ENCODE measurements at places on chromosomes 12 and 14. TPM values are rescaled to one million over a fixed set of nuclear protein-coding genes. Genes with fewer than 3 reads are reported as not detected.

Gene ACRBP
- polyA plus RNA-seq = 6.0 TPM

Gene KNTC1
- polyA plus RNA-seq = 80.0 TPM

Gene C12orf56
- 2.2 TPM for polyA plus RNA-seq

Gene SINHCAF
- 311 TPM for polyA plus RNA-seq

Gene KRT83
- polyA plus RNA-seq = not detected

DNA sequence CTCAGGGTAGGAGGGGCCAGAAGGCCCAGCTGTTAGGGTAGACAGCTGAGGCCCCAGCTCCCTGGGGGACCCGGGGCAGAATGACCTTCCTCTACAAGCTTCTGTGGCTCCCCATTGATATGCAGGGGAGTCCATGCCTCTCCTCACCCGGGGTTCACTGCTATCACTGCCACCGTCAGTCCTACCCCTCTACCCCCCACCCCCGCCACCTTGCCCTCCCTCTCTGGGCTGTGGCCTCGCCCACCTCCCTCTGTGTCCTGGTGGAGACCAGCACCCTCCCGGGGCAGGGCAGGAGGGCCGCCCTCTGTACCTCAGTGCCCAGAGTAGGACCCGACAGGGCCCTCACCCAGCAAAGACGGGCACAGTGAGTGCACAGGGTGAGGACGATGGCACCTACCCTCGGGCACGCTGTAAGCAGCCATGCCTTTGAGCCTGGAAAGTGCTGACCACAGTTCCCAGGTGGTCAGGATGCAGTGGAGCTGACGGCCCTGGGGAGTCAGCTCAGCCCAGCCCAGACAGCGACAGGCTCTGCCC lies 88.4 kb upstream of the SFSWAP start:
- no peak for DNase-seq

All from left kidney (tissue), 8 donors.